ENCODE measurements at places on chromosomes 6 and 20. TPM values are rescaled to one million over a fixed set of nuclear protein-coding genes. Genes with fewer than 3 reads are reported as not detected.

DNA sequence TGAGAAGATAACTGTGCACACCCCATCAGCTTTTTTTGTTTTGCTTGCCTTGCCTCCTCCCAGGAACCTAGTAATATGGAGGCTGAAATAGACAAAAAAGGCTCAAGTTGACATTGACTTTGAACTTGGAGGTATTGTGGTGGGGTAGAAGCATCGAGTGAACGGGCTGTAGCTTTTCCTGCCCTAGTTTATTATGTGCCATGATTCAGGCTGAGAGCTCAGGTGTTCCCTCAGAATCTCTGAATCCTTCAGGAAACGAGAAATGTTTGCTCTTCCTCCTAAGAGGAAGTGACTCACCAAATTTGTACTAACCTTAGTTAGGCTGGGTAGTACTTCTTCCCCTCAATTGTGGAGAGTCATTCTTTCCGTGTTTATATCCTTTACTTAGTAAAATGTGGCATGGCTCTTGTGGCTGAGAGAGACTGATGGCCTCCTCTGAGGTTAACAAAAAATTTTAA, 98.8 kb downstream of the SASH1 start:
- DNase-seq = peak; percentile 80

DNA sequence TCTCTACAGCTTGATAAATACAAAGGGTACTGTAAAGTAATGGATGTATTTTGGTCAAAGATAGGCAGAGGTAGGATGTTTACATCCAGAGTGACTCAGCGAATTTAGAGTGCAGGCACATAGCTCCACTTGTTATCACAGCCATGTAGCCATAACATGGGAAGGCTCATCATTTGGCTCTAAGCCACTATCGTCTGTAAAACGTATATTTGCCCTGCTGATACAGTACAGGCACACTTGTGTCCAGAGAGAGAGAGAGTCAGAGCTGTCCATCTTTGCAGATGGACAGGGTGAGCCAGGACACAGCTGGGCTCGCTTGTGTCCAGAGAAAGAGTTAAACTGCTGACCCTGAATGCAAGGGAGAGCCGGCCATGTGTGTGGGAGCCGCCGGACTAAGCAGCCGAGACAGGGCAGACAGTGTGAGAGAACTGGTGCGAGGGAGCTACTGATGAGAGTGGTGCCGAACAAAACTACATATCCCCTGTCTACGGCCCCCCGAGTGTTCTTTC, 619.0 kb downstream of the DOK5 start:
- no peak for DNase-seq

The TFB1M gene
- 32.0 TPM for polyA plus RNA-seq

The TAAR8 gene
- polyA plus RNA-seq = not detected

The CENPW gene
- polyA plus RNA-seq = 18.9 TPM

DNA sequence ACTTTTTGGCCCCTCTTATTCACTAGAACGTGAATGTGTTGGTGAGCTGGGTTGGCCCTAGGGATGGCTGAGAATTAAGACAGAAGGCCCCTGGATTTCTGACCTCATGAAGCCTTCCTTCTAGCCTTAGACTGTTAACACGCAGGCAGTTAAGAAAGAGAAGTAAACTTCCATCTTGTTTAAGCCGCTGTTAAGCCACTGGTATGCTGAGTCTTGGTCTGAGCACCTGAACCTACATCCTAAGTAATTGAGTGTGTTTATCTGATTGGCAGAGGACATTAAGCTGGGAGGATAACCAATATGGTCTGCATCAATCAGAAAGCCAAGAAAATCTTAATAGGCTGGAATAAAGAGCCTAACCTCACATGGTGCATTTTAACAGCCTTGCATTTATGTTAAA, 535.0 kb upstream of the ARID1B start:
- no peak for DNase-seq

The TEAD3 gene
- polyA plus RNA-seq = 12.8 TPM

- DNase-seq = peak; percentile 54
Measured at GRCh38 chr6:2103765-2104523, 141.5 kb downstream of the GMDS start.

GRCh38 chr6:53718597-53719460, 53.3 kb upstream of the KLHL31 start:
- DNase-seq = peak; percentile 59

DNA sequence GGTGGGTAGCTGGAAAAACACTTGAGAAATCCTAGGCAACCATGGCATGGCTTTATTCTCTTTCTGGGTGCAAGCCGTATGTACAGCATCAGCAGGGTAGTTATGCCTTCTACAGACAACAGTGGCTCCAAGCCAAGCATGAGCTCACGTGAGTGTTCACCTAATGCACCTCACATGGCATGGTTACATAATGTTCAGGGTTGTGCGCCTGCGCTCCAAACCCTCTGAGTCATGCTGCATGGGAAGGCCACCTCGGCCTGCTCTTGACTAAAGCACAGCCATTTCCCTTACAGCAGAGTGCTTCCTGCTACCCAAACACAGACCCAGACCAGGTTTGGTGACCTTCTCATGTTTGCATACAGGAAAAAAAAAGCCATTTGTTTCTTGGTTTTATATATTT, 96.2 kb downstream of the VIP start:
- DNase-seq = peak; percentile 3

DNA sequence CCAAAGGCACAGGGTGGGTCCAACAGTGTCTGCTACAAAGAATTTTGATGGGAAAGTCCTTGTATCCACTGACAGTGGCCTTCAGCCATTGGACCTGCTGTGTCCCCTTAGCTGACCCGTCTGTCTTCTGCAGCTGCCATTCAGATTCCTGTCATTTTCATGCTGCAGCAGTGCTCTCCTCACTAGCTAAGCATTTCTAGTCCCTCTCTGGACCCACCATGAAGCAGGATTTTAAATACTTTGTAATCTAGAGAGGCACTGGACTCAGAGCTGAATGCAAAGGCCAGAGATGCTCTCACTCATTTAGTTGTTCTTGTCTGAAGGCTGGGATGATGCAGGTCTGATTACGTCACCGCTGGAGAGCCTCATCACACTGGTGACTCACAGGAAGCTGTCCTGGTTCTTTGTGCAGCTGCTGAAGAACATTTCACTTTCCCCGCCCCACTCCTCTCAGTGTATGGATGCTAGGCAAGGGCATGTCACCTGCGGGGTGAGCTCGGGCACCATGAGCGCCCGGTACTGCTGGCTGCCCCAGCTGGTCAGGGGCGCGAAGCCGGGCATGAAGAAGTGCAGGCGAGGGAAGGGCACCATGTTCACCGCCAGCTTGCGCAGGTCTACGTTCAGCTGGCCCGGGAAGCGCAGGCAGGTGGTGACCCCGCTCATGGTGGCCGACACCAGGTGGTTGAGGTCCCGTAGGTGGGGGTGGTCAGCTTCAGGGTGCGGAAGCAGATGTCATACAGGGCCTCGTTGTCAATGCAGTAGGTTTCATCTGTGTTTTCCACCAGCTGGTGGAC, 19.4 kb upstream of the TUBB2A start:
- DNase-seq = peak; percentile 84

The ZNF512B gene
- polyA plus RNA-seq = 3.2 TPM

DNA sequence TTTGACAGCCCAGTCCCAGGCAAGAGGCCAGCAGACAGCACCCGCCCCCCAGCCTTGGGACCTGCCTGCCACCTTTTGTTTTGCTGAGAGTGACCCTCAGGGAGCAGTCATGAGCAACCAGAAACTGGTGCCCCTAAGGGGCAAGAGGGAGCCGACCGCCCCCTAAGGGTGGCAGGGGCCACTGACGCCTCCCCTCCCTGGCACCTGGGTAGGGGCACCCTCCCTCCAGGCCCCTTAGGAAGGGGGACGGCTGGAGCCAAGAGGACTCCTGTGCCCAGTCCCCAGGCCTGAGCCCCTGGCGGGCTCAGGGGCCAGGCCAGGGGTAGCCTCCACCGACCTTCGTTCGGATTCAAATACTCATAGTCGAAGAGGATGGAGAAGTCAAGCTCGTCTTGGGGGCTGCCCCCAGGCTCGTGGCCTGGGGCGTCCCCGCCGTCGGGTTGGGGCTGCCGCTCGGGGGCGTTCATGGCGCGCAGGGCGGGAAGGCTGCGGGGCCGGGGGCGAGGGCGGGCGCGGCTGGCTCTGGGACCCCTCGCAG, 417 bp downstream of the NFATC2 start:
- no peak for DNase-seq

- DNase-seq = peak; percentile 36
Measured at GRCh38 chr6:32854376-32855178, 585 bp downstream of the PSMB9 start.

DNA sequence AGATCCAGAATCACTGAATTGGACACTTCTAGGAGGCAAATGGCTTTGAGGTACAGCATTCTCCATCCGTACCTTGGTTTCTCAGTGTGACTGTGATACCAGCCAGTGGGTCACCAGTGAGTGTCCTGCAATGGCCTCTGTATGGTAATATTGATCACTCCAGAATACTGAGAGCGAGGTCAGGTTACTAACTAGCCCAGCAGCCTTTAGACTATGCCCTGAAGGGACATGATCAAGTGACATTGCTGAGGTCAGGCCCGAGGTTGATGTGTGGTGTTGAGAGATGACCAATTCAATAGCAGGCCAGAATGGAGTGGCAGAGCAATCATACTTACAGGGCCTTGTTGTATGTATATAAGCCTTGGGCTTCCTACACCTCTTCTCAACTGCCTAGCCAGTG, 476.0 kb downstream of the KHDRBS2 start:
- no peak for DNase-seq

GRCh38 chr20:46721476-46721875, 12.0 kb downstream of the SLC2A10 start:
- no peak for DNase-seq

- DNase-seq = no peak
Measured at GRCh38 chr6:68473433-68474210, 161.5 kb upstream of the ADGRB3 start.

DNA sequence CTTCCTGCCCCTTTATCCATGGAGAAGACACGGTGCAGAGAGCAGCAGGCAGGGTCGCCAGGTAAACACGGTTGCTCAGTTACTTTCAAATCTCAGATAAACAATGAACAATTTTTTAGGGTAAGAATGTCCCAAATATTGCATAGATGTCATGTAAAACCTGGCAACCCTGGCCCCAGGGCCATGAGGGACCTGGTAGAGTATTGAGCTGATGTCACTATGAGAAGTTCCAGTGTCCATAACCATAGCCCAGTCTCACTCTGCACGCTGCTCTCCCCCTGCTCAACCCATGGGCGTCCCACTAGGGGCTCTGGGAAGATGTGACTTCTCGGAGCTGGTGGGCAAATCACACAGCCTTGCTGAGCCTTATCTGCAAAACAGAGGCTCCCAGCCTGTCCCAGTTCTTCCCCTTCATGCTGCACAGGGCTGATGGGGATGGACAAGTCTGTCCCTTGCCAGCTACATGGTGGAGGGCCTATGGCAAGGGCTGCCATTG, 71.3 kb upstream of the TOP1 start:
- DNase-seq = no peak

GRCh38 chr6:131295081-131295480, 159.8 kb downstream of the AKAP7 start:
- no peak for DNase-seq

DNA sequence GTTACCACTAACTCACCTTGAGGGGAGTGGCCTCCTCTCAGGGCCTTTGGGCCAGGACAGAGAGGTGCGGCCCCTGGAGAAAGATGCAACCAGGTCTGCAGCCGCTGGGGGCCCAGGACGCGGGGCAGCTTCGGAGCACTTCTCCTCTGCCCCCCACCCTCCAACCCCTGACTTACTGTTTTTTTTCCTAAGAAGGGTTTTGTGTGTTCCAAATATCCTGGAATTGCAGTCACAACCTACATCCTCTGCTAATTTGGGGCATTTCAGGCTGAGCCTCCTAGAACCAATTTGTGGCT, 1.7 kb downstream of the LINC00237 start:
- no peak for DNase-seq

GRCh38 chr6:26064619-26065257, 22.5 kb upstream of the HFE start:
- DNase-seq = peak; percentile 41

DNA sequence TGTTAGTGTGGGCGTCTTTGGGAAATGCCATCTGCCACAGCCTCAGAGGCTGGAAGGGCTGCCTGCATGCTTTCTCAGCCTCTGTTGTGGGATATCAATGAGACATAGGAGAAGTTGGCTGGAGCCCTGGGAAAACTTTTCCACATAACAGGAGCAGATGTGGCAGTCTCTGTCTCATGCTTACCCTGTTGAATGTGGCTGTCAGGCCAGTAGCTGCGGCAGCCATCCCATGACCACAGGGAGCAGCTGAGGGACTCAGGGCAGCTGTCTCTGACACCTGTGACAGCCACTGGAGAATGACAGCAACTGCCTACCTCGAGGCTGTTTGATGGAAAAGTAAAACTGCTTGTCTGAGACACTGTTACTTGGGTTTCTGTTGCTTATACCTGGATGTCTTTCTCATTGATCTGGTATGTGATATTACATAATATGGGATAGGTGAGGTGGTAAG, 64.4 kb downstream of the TULP4 start:
- peak; percentile 76 for DNase-seq

The SLC17A4 gene
- not detected for polyA plus RNA-seq

DNA sequence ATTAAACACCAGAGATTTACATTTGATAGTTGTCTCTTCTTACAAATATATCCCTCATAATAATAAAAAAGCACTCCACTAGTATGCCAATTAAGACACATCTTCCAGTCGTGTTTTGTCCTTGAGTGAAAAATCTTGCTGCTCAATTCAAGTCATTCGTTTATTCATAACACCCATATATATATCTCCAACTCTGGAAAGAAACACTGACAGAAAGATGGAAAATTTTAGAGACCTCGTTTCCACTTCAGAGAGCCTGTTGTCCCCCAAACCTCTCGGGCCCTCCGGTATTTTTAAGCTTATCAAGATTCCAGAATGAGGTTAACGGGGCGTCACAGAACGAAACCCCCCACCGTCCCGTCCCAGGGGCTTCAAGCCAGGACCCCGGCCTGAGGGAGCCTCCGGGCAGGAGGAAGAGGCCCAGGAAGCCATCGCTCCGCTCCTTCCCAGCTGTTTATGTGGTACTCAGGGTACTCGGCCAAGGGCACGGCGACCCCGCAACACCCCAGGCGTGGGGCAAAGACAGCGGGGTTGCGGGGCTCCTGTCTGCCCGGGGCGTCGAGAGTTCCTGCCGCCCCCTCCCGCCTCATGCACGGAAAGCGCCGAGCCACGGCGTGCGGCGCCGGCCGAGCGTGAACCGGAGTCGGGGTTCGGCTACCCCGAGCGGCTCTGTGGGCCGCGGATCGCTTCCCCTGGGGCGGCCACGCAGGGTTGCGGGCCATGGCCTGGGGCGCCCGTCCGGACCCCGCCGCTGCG, 623 bp upstream of the SNX9 start:
- no peak for DNase-seq

The DYNLT2 gene
- polyA plus RNA-seq = 0.17 TPM

The ALDH5A1 gene
- 0.39 TPM for polyA plus RNA-seq

DNA sequence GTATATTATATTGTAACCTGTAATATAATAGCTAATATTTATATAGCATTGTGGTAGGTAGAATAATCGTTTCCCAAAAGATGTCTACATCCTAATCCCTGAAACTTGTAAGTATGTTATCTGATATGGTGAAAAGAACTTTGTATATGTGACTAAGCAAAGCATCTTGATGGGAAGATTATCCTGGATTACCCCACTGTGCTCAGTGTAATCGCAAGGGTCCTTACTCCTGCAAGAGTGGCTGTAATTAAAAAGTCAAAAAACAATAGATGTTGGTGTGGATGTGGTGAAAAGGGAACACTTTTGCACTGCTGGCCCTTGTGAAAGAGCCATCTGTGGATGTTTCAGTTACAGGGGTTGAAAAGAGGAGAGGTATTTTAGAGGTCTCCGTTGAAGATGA, 95.2 kb downstream of the EDN1 start:
- no peak for DNase-seq

GRCh38 chr6:169847901-169848311, 96.5 kb downstream of the ERMARD start:
- DNase-seq = no peak

- DNase-seq = peak; percentile 70
Measured at GRCh38 chr20:36435592-36436541, 105.5 kb upstream of the MYL9 start.
